ENCODE measurements at places on chromosomes 6 and 20.
A peak's percentile ranks its signal among the peaks of the same experiment; 100 is the strongest.

DNA sequence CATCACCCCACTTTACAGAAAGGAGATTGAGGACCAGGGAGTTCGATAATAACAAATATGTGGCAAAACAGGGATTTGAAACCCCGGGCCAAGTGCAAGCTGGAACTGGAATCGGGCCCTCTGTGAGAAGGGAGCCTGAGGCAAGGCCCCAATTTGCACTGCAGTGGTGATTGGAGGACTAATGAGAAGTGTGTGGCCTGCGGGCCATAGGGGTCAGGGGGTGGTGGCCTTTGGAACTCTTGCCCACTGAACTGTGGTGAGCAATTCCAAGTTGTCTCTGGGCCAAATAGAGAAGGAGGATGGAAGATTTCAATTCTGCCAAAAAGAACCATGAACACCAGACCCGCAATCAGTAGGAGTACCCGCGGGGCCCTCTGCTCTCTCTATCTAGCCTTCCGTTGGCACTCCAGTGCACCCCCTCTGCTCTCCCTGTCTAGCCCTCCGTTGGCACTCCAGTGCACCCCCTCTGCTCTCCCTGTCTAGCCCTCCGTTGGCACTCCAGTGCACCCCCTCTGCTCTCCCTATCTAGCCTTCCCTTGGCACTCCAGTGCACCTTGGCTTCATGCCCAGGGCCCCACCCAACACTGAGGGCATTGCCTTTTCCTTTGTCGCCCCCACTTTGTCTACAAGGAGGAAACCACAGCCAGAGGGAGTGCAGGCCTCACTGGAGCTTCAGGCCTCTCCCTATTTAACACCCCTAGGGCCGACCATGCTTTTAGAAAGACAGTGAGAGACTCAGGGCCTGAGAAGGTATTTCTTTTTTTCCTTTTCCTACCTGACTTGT lies 6.0 kb upstream of the PTPRA start:
- DNase-seq: no peak

GRCh38 chr6:157312757-157313156 lies 10.6 kb downstream of the TMEM242 start:
- no peak for DNase-seq

- no peak for DNase-seq
Measured at GRCh38 chr6:81126150-81126549, 626.3 kb downstream of the TENT5A start.

DNA sequence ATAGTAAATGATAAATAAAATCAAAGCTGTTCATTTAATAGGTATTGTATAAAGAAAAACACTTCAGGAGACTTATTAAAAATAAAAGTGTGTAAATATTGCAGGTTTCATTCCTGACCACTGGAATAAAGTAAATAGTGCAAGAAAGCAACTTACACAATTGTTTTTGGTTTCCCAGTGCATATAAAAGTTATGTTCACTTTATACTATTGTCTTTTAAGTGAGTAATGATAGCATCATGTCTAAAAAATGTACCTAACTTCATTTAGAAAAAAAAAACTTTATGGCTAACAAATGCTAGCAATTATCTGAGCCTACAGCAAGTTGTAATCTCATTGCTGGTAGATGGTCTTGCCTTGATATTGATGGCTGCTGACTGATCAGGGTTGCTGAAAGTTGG lies 726.6 kb upstream of the POU3F2 start:
- DNase-seq: no peak

- DNase-seq: no peak
Measured at GRCh38 chr6:14218519-14218800, 100.9 kb downstream of the CD83 start.

DNA sequence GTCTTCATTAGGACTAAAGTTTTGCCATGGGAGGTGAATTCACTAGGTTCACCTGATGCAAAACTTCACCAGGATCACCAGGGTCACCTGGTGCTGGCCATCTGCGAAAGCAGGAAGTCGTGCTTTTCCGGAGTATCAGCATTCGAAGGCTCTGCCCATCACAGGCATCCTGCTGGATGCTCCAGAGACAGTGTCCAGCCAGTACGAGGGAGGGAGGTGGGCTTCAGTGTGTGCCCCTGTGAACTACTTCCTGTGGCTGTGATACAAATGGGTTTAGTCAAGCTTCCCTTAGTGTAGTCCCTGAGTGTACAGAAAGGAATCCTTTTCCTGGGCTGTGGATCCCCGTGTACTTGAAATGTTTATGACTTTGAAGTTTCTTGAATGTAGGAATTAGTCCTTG lies 3.4 kb upstream of the RPS6KA2 start:
- DNase-seq: no peak

GRCh38 chr20:7248281-7249201 lies 481.1 kb downstream of the BMP2 start:
- no peak for DNase-seq

DNA sequence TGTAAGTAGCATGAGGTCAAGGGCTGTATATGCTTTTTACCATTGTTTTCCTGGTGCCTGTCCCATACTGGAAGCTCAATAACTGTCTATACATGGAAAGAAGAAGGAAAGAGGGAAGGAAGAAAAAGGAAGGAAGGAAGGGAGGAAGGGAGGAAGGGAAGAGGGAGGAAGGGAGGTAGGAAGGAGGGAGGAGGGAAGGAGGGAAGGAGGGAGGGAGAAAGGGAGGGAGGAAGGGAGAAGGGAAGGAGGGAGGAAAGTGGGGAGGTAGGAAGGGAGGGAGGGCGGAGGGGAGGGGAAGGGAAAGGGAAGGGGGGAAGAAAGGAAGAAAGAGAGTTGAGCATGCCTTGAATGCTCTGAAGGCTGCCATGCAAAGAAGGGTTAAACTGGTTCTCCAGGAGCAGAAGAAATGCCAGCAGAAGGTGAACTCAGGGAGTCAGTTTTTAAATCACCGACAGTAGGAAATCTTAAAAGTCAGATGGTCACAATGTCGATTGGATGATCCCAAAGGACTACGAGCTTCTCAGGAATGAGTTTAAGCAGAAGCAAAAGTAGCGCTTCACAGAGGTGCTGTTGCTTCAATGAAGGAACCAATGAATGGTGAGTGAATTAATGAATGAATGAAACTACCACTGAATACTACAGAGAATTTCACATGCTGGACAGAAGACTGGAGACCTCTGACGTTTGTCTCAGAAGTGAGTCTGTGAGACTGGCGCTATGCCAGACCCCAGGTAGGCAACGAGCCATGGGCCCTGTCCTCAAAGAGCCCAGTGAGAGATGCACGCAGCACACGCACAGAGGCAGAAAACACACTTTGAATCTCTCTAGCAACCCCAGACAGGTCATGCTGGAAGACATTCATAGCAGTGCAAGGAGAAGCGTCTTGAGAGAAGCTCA lies 117.6 kb downstream of the MRPL14 start:
- DNase-seq: no peak

DNA sequence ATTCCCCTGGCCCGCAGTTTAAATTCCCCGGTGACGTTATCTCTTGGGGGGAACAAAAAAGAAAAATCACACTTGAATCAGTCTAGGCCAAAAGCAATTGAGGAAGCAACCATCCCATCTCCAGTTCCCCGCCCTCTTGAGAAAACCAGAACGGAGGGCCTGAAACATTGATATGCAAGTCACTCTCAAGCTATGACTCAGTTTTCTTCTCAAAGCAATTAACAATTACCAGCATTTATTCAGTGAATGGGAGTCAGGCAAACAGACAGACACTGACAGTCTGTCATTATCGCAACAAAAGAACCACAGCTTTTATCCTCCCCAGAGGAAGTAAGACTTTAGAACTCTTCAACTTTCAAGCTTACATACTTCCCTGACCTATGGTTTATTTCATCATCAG lies 100.9 kb downstream of the OPRM1 start:
- DNase-seq: no peak

- no peak for DNase-seq
Measured at GRCh38 chr6:13445744-13446115, 41.7 kb downstream of the GFOD1 start.

DNA sequence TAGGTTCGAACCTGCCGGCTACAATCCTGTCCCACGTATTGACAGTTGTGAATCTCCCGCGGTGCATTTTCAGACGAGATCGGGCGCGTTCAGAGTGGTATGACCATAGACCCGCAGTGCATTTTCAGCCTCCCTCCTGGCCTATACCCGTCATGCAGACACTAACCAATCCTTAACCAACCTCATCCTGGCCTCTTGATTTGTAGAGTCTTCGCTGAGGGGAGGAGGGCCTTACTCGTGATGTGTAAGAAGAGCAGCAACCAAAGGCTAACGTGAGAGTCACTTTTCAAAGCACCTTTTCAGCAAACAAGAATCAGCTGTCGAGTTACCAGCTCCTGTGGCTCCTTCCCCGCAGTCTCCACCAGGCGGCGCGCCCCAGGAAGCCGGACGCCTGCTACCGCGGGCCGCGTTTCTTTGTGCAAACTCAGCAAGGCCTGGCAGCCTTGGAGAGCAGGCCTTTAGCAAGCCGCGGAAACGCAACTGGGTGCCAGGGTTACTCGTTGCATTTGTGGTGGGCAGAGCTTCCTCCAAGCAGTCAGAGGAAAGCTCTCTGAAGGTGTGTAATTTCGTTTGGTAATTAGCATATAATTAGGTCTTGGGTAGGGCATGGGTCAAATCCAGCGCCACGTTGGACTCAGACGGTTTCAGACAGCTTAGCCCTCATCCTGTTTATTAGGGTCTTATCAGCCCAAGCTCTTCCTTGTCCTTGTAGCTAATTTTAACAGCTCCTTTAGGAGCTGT lies 139.8 kb downstream of the OR2B2 start:
- peak; percentile 71 for DNase-seq

GRCh38 chr6:169755162-169755561 lies 3.7 kb downstream of the ERMARD start:
- DNase-seq: no peak

DNA sequence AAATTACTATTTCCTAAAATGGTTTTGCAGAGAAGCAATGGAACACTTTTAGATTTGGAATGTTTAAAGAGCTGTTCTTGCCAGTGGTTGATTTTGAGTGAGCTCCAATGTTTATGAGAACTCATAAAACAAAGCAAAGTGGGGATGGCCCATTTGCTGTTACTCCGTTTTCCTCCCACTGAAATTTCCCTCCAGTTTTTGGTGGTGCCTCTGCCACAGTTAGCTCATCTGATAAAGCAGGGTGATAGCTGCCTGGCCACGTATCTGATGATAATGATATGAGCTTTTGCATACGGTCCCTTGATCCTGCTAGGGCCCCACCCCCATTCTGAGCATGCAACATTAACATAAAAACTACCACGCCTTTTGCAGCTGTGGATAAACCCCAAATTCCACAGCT lies 10.4 kb downstream of the CD83 start:
- DNase-seq: no peak

GRCh38 chr20:53148771-53149147 lies 176.6 kb downstream of the TSHZ2 start:
- DNase-seq: no peak

- DNase-seq: no peak
Measured at GRCh38 chr6:66638099-66638498, 931.1 kb upstream of the EYS start.

DNA sequence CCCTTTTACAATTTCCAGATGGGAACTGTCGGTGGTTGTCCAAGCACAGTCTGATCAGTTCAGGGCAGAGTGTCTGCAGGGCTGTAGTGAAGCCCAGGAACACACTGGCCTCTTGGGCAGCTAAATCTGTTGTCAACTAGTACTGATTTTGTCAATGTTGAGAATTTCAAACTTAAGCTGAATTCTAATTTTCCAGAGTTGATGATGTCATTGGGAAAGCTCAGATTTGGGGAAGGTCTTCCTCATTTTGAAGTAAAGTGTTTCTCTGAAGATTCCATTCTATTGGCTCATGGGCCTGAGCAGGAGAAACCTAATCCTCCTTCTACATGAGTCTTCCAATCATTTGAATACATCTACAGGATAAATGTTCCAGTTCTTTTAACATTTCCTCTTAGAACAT lies 72.1 kb downstream of the CCDC170 start:
- DNase-seq: no peak

GRCh38 chr6:95325916-95326315 lies 251.4 kb upstream of the MANEA start:
- DNase-seq: no peak

GRCh38 chr6:83711958-83712357 lies 3.1 kb upstream of the SNAP91 start:
- no peak for DNase-seq

DNA sequence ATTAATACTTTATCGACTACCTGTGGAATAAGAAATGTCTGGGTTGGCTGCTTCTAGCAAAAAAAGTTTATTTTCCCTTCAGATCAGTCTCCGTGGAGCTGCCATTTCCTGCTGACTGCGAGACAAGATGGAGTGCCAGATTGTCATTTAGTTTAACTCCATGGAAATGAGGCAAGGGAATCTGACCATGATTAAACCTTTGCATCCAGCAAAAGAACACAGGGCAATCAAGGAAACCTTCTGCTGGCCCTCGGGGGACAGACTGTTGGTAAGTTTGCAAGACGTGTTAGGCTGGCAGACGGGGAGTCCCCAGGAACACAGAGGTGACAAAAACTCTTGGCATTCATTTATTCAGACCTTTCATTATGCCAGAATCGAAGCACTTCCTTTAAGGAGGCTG lies 52.2 kb upstream of the SPACA1 start:
- DNase-seq: no peak

- DNase-seq: no peak
Measured at GRCh38 chr6:85498596-85499258, 48.8 kb downstream of the NT5E start.

- DNase-seq: no peak
Measured at GRCh38 chr6:63526931-63527330, 45.3 kb upstream of the LOC128125822 start.

DNA sequence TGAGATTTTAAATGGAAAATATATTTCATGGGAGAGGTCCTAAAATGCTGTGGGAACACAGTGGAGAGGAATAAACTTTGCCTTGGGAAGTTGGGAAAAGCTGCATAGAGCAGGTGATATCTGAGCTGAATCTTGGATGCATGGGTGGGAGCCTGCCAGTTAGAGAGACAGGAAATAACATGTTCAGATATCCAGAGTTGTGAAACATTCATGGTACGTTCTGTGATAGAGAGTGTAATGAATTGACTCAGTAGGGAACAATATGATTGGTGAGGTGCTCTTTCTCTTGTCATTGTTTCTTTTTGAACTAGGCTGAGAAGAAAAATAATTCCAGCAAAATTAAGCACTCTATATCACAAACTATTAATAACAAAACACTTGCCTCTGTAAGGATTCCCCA lies 72.8 kb downstream of the RPS12 start:
- no peak for DNase-seq

- no peak for DNase-seq
Measured at GRCh38 chr6:167401525-167402194, 76.8 kb downstream of the TTLL2 start.

DNA sequence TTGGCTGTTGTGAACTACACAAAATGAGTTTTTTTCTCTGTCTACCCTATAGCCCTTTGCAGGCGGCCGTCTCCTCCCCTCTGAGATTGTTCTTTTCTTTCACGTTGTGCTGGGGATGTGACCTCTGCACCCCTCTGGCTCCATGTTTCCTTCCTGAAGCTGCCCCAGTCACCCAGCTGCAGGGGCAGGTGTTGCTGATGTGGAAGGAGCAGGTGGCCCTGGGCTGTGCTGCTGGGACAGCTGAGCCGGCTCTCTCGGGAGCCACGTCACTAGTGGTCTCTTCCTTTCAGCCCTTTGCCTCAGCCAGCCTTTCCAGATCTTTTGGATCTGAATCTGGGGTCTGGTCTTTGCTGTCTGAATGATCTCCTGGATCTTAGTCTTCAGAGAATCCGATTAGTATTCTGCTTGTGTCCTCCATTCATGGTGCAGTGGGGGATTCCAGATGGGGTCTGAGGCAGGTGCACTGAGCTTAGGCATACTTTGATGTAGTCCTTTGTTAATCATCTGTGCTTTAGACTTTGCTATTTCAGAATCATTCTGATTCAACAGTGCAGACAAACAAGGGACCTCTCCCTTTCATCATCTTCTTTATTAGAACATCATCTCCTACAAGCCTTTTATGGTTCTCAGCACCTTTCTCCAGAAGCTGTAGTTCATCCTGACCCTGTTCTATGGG lies 31.4 kb downstream of the TMEM181 start:
- DNase-seq: no peak

- DNase-seq: no peak
Measured at GRCh38 chr6:111687652-111688051, 82.0 kb upstream of the TRAF3IP2 start.

Measured in left renal pelvis (tissue), 4 donors.